Activated T-cell treated with anti-CD3 and anti-CD28 coated beads for 24 hours (primary cell): ENCODE measurements at places on chromosomes 4 and X.
A peak's percentile ranks its signal among the peaks of the same experiment; 100 is the strongest.

- no peak for DNase-seq
These were observed 191.2 kb downstream of the FRMPD4 start for GRCh38 chrX:12329476-12329875.

DNA sequence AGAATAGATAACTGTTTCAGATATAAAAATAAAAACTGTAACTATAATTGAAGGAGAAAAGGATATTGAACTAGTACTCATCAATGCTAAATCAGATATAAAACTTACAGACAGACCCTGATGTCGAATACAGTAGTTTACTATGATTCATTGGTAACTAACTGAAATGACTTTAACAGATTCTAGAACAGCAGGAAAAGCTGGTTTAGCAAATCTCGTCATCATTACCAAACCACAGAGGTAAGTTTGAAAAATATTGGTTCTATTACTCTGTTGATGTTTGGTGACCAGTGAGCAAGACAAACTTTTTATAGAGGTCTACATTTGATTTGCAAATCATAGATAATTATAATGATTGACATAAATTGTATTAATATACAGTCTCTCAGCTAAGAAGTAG, 551.4 kb upstream of the ADGRL3 start:
- no peak for DNase-seq

DNA sequence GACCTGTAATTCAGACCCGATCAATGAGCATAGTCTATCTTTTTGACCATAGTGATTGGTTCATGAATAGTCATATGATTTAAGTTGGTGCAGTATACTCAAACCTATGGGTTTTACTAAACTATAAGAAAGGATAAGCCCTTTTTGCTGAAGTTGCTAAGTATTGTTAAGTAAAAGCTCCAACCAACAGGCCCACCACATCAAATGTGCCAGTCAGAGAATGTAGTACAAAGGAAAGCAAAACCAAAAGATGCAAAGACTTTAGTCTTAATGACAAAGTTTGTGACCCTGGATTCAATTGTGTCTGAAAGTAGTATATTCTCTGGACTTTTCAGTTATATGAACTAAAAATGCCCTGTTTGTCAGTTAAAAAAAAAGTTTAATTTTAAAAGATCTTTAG, 208.1 kb upstream of the TET2 start:
- DNase-seq = no peak

DNA sequence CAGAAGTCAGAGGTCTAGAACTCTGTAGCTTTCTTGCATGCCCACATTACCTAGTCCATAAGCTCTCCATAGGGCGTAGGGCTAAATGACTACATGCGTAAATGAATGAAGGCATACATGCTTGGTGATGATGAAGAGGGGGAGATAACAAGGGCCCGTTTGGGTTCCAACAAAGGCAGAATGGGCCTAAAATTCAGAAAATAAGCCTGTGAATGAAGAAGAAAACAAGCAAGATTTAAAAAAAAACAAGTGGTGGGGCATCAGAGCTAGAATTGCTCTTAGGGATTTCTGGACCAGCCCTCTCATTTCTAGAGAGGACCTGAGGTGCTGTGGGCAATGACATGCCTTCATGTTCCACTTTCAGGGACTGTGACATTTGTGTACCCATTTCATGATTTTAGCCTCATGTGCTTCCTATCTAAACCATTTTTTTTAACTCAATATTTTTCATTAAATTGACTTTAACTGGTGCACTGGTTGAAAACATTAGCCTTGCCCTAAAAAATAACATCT, 12.1 kb downstream of the GPRIN3 start:
- no peak for DNase-seq

GRCh38 chr4:123345935-123346300, 50.7 kb upstream of the SPRY1 start:
- no peak for DNase-seq

GRCh38 chr4:24645765-24646550, 61.6 kb upstream of the DHX15 start:
- no peak for DNase-seq

- no peak for DNase-seq
These were observed 3.5 kb upstream of the FGFR3 start for GRCh38 chr4:1789552-1789951.

- DNase-seq = no peak
These were observed 41.1 kb upstream of the PPARGC1A start for GRCh38 chr4:23930750-23931488.

GRCh38 chrX:16603822-16604221, 46.1 kb upstream of the S100G start:
- DNase-seq = no peak

GRCh38 chr4:122783301-122784215, 43.1 kb upstream of the FGF2 start:
- no peak for DNase-seq

DNA sequence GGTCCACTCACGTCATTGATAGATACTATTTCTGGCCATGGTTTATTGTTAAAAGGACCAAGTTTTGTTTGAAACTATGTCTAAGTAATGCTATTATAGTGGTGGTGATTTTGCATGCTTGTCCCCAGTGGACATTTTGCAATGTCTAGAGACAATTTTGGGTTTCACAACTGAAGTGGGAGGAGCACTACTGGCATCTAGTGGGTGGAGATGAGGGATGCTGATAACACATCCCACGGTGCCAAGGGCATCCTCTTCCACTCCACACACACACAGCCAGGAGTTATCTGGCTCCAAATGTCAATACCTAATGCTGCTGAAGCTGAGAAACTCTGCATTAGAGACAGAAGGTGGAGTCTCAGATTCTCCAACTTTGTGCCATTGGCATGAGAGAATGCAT, 131.2 kb downstream of the FRMPD4 start:
- DNase-seq = no peak

- no peak for DNase-seq
These were observed 196.7 kb downstream of the HS3ST1 start for GRCh38 chr4:11232015-11232414.

DNA sequence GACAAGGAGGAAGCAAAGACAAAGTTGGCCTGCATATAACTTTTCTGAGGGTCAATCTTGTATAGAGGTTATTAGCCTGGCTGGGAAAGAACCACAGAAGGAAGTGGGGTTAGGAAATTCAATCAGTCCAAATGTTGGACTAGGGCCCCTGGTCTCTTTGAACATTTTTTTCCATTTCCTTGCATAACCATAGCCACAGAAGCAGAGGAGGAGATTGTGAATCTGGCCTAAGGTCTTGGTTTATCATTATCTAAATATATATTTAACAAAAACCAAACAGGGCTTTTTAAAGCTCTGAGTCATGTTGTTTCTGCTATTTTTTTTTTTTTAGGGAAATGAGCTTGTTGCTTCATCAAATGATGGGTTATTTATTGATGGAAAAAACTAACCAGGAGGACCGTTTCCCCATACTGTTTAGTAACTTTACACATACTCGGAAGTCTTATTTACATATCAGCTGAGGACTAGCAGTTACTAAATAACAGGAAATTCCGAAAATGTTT, 97.7 kb upstream of the ACSL4 start:
- no peak for DNase-seq

DNA sequence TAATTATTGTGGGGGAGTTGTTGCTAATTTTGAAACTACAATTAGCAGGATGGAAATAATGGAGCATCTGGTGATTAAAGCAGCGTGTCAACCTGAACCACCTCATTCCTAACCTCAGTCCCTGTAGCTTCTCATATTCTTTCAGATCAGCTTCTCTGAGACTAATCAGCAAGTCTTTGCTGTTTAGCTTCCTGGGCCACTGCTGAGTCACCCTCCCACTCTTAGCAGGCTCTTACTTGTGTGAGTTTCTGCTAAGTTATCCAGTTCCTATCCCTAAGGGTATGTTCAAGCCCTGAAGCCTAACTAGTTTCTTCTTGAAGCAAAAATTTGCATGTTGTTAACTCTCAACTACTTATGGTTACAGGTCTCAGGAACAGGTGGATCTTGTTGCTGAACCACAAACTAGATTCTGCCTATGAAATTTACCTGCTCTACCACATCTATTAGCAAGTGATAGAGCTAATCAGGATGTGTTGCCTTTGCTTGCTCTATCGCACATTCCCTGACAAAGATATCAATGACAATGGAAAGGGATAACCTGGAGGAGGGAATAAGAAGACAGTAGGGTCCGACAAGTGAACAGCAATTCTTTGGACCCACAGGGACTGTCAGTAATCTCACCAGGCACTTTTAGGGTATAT, 134.2 kb downstream of the EIF4E start:
- DNase-seq = peak; percentile 53

DNA sequence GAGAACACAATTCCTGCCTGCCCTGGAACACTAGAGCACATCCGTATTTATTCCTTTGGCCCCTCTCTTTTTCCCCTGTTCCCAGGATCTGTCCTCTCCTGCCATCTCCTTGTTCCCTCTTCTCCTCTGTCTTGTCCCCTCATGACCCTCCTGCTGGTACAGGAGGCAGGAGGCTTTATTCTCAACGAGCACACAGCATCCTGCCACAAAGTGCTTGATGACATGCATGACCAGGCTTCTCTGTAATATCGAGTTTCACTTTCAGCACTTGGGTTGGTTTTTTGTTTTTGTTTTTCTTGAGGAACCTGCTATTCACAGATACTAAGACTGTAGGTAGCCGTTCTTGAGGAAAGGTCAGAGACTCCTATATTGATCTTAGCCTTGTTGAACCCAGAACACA, 35.3 kb downstream of the NALF2 start:
- DNase-seq = no peak

- no peak for DNase-seq
These were observed 102.7 kb downstream of the UCHL1 start for GRCh38 chr4:41359422-41359775.

DNA sequence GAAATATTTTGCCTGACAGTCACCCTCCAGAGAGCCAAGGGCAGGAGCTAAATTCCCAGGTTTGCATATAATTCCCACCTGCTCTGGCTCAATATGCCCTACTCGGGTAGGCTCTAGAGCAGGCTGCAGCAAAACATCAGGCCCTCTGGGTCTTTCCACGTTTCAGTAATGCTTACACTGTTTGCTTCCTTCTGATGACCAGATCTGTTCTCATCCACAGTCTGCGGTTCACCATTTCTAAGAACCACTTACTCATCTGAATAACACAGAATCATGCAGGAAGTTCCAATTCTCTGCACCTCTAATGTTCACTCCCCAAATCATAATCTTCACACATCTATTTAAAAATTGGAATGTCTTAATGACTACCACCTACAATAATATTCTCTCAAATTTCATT, 141.4 kb downstream of the PPP3CA start:
- peak; percentile 24 for DNase-seq

- no peak for DNase-seq
These were observed 641.4 kb downstream of the TRIML1 start for GRCh38 chr4:188780686-188781085.

GRCh38 chrX:50609796-50610195, 139.2 kb upstream of the DGKK start:
- DNase-seq = no peak

DNA sequence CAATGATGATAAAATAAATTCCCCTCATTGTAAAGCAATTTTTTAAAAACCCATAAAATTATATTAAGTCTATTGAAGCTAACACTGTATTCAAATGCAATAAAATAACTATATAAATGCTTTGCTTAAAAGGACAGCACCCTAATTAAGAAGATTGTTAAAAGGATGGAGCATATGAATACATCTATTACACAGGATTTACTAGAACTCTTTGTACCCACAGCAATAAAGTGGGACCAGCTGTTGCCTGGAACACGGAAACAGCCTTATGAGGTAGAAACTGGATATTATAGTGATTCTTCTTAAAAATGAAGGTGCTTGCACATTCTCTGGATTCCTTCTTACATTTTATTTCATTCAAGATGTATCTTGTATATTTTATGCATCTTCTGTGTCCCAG, 298.7 kb upstream of the KLF3 start:
- DNase-seq = no peak

DNA sequence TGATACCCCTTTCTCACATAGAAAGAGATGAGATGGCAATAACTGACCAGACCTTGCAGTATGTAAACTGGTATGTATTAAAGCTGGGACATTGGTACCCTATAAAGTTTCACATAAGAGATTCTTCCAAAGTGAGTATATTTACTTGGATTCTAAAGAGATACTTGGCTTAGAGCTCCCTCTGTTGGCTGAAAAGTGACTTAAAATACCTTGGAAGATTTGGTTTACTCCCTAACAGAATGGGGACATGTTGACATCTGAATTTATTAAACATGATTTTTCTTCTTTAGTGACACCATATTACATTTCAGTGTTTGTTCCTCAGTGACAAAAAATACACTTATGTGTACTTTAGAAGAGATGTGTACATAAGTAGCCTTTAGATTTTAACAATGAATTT, 47.9 kb upstream of the RGN start:
- peak; percentile 1 for DNase-seq

DNA sequence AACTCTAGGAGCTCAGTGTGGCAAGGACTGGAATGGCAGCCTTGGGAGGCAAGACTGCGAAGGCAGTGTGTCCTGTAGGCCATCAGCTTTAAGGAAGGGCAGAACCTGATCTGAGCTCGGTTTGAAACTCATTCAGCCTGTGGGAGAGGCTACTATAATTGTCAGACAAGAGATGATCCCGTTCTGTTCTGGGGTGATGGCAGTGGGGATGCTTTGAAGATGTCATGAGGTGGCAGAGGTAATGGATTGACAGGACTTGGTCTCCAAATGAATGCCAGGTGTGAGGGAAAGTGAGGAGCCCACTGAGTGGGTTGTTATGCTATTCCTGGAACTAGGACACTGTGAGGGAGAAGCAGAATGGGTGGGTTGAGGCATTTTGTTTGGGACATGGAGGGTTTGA, 144.9 kb downstream of the PJA1 start:
- no peak for DNase-seq

DNA sequence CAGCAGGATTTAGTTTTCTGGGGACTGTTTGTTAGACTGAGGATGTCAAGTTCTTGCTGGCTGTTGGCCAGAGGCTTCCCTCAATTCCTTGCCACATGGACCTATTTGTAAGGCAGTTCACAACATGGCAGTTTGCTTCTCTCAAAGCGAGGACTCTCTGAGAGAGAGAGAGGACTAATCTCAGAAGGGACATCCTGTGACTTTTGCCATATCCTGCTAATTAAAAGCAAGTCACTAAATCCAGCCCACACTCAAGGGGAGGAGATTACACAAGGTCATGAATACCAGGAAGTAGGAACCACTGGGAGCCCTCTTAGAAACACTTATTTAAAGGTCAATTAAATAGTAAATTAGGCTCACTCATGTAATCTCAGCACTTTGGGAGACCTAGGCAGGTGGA, 38.2 kb downstream of the PPP1R2C start:
- no peak for DNase-seq
